ENCODE measurements at places on chromosomes 6 and 20. TPM values are rescaled to one million over a fixed set of nuclear protein-coding genes. Genes with fewer than 3 reads are reported as not detected.

Gene GRM4
- not detected for total RNA-seq

Gene SRSF6
- 72.4 TPM for total RNA-seq

DNA sequence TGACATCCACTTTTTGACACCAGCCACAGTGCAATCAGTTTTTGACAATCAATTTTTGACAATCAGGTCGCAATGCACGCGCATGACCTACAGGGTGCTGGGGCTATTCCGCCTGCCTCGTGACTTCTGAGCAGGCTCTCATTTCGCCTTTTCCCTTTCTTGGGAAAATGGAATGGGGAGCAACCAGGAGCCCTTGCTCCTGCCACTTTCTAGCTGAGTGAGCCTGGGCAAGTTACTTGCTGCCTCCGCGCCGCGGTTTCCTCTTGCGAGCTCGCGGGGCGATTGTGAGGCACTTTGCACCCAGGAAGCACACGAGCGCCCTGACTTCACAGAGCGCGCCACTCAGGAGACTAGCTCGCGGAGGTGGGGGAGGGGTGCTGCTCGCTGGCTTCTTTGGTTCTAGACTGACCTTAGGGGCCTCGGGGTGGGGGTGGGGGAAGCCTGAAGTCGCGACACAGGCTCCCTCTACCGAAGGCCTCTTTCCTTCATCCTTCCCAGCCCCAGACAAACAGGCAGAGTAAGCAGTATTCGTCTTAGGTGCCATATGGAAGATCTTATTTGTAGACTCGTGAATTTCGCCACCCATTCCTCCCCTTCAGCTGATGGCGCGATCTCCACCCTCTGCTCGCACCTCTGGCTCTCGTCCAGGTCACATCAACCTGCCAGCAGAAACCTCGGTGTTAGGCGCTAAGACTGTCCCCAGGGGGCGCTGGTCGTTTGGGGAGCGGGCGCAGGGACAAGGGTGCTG lies 4.6 kb downstream of the TP53TG5 start:
- peak; percentile 66 for DNase-seq

- no peak for DNase-seq
These were observed 97.5 kb downstream of the DLL1 start for GRCh38 chr6:170193326-170193821.

DNA sequence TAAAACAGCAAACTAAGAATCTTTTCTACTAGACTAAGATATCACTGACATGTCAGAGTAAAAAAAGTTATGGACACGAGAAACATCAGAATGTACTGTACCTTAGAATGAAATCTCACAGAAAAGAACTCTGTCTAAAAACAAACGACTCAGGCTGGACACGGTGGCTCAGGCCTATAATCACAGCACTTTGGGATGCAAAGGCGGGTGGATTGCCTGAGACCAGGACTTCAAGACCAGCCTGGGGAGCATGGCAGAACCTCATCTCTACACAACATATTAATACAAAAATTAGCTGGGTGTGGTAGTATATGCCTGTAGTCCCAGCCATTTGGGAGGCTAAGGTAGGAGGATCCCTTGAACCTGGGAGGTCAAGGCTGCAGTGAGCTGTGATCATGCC lies 122.6 kb downstream of the PRND start:
- no peak for DNase-seq

- DNase-seq = no peak
These were observed 21.3 kb downstream of the SPATA2 start for GRCh38 chr20:49894073-49894470.

DNA sequence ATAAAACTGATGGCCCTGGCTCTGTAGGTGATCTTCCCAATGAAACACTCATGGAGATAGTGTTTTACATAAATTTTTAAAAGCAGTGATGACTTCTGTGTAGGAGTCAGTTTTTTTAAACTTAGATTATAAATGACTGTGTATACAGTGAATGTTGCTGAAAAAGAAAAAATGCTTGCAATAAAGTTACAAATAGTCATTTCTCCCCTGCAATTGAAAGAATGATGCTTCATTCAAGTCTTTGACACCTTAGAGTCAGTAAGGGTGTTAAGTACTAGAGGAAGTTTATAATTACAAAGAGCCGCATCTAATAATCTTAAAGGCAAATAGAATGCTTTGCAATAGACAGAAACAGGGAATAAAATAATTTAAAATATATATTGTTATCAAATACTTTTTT lies 27.6 kb downstream of the ZNF292 start:
- no peak for DNase-seq

DNA sequence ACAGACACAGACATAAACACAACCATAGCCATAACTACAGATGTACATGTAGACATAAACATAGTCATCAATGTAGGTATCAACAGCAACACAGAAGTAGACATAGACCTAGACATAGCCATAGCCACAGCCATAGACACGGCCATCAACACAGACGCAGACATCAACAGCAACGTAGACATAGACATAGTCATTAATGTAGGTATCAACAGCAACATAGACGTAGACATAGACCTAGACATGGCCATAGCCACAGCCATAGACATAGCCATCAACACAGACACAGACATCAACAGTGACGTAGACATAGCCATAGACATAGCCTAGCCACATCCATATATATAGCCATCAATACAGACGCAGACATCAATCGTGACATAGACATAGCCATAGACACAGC lies 258.3 kb upstream of the FOXQ1 start:
- DNase-seq = no peak

DNA sequence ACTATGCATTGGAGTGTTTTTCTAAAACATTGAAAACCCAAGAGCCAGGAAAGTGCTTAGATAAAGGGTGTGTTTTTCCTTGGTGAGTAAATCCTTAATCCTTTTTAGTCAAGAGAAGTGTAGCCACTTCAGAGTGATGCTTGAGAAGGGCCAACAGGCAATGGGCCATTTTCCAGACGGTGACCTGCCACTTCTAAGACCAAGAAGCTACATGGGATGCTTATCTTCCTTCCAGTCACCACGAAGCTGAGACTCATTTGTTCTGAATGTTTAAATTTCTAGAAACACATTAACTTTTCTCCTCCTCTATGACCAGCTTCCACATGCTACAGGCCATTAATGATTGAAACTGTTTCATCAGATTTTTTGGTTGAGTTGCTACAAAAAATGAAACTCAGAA lies 34.4 kb upstream of the NHSL1 start:
- no peak for DNase-seq

DNA sequence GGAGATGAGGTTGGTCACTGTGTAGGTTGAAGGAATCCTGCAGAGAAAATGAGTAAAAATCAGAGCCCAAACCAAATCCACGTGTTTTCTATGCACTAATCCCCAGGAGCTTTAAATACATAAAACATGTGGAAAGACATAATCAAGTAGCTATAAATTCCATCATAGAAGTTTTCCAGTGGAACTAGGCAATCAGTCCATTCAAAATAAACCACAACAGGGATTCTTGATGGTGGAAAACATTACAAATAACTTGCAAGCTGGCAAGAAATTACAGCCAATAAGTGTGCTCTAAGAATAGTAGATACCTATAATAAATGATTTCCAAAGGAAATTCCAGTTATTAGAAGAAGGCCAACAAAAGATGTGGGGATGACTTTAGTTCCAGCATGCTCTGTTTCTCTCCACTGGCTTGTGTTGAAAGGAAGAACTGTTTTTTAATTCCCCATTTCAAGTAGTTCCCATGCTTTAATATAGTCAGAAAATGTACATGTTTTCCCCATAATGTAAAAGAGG lies 49.8 kb upstream of the ADGRG6 start:
- DNase-seq = no peak

- DNase-seq = no peak
These were observed 318.5 kb upstream of the MAP3K7 start for GRCh38 chr6:90905351-90905750.

Measured in IMR-90 (cell line).